Activated naive CD8-positive, alpha-beta T cell treated with anti-CD3 and anti-CD28 coated beads for 36 hours (primary cell): ENCODE measurements at places on chromosomes 1 and 21.

GRCh38 chr21:14361958-14362357 is 21.0 kb downstream of the HSPA13 start:
- no peak for DNase-seq

DNA sequence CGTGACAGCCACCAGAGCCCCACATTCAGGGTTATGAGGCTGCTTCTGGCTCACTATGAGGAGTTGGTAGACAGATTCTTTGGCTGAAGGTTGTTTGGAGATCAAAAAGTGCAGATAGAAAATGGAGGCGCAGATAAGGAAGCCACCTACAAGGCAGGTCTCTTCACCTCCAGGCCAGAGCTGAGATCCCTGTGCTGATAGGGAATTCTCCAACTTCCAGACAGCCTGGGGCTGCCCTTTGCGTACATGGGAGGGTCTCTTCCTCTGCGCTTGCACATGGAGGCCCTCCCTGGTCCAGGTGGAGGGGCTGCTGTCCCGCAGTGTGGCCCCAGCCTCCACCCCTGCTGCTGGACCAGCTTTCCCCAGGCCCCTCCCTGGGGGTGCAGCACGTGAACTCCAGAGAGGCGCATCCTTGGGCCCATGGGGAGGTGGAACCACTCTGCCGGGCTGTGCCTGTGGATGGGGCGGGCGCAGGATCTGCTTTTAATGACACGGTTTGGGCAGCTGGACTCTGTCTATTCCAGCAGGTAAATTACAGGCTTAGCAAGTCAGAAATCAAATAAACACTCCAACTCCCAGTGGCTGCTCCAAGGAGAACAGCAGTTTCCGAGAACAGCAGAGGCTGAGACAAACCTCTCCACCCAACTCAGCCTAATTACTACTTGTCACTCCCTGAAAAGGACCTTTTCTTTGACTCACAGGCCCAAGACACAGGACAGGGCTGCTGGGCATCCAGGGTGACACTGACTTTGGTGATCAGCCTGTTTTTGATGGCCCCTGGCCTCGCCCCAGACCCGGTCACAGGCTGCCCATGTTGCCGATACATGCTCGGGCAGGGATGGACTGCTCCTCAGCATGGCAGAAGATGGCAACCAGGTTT is 12.4 kb downstream of the OXCT2 start:
- no peak for DNase-seq

DNA sequence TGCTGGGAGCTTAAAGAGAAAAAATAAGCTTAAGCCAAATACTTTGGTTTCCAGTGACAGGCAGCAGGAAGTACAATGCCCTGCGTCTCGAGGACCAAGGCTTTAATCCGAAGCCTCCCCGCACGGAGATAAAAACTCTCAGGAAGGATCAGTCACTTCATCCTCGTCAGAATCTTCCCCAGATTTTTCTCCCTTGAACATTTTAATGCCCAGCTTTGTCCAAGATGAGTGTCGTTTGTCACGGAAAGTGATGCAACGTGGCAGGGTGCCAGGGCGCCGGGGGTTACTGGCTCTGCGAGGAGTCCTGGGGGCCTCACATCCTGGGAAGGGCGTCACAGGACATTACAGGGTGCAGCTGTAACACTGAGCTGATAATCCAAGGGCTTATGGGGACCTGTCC is 25.2 kb upstream of the PCBP3 start:
- DNase-seq = no peak

DNA sequence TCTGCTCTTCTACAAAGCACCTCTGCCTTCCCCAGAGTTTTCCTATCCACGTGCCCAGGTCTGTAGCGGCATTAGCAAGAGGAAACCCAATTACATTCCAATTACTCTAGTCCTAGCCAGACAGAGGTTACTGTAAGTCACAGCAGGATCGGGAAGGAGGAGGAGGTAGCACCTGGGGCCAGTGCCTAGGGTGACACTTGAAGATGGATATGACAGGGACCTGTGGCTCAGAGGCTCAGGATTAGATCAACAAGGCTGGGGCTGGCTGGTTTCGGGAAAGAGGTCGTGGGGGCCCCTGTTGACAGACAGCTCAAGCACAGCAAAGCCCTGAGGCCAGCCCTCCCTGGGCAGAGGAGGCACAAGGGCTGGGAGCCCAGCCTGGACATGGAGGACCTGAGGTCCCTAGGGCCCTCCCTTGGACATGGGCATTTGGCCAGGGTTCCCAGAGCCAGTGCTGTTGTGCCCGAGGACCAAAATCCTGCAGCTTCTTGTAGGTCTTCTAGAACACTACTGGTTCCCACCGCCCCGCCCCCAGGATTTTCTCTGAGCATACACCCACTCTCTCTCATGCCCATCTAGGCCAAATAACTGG is 3.0 kb upstream of the HCRTR1 start:
- no peak for DNase-seq

GRCh38 chr1:162070825-162071224 is 1.3 kb downstream of the NOS1AP start:
- no peak for DNase-seq

- no peak for DNase-seq
These were observed 93.1 kb upstream of the ETS2 start for GRCh38 chr21:38712664-38713063.

- no peak for DNase-seq
These were observed 12.7 kb downstream of the NFASC start for GRCh38 chr1:204883405-204883804.

- DNase-seq = no peak
These were observed 377.5 kb downstream of the LMO4 start for GRCh38 chr1:87706203-87706602.

DNA sequence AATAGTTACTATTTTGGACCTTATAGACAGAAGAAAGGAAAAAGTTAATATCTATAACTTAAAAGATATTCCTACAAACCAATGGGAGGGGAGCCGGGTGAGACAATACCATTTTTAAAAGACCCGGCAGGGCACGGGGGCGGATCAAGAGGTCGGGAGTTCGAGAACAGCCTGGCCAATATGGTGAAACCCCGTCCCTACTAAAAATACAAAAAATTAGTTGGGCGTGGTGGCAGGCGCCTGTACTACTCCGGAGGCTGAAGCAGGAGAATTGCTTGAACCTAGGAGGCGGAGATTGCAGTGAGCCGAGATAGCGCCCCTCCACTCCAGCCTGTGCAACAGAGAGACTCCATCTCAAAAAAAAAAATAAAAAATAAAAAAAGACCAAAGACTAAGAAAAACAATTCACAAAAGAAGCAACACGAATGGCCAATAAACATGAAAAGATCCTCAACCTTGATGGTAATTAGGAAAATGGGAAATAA is 1.2 kb upstream of the PSMB2 start:
- peak; percentile 11 for DNase-seq

- no peak for DNase-seq
These were observed 10.6 kb downstream of the THBS3 start for GRCh38 chr1:155196893-155197638.

DNA sequence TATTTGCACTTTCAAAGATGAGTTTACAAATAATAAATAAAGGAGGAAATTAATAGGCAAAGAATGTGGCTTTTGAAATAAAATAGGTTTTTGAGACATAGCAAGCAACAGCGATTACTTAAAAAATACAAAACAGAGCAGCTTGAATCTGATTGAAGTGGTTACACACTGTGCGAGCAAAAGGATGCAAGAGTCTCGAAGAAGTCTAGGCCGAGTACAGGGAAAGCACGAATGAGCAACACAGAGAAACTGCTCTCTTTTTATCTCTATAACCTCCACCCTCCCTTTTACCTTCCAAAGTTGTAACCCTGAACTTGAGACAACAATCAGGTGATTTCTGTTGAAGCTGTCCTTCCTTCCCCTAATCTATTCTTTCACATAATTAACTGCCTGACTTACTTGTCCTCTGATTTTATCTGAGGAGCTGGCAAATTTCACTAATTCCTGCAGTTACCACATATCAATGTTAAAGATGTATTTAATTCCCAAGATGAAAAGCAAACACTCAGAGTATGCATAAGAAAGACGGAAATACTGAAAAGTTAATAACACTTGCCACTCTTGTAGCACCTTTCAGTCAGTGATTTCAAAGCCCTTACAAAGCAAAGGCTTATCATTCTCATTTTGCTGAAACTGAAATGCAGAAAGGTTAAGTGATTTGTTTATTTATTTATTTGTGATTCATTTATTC is 1030.1 kb downstream of the ADGRL2 start:
- no peak for DNase-seq

- no peak for DNase-seq
These were observed 30.5 kb downstream of the FMO4 start for GRCh38 chr1:171344473-171344820.

DNA sequence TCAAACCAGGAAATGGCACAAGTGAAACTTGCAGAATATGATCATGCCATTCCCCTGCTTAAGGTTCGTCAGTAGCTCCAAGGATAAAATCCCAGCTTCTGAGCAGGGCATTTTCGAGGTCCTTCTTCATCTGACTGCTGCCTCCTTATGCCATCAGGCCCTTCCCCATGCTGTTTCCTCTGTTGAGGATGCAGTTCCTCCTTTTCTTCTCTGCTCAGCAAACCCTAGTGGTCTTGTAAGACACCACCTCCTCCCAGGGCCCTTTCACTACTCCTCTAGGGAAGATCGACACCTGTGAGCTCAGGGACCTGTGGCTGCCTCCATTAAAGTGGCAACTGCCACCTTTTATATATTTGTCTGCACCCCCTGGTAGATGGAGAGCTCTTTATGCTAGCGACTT is 62.1 kb upstream of the JUN start:
- DNase-seq = no peak

- no peak for DNase-seq
These were observed 46.6 kb downstream of the TOR3A start for GRCh38 chr1:179128520-179128919.

DNA sequence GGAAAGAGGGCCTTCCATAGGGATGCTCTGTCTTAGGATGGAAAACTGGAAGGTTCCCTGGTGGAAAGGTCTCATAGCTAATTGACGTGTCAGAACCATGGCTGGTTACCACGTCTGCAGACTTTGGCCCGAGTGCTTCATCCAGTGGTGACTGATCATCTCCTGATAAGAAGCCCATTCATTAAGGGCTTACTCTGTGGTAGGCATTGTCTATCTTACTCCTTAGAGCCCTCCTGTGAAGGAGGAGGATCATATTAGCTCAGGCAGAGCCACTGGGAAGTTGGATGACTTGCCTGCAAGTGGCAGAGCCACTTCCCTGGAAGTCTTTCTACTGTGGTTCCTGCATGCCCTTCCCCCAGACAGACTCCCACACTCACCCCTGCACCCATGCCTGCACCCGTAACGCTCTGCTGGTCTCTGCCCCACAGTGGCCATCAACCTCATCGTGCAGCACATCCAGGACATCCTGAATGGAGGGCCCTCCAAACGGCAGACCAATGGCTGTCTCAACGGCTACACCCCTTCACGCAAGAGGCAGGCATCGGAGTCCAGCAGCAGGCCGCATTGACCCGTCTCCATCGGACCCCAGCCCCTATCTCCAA is 79.9 kb downstream of the UCK2 start:
- no peak for DNase-seq

GRCh38 chr1:221456918-221457317 is 285.0 kb downstream of the DUSP10 start:
- DNase-seq = no peak

DNA sequence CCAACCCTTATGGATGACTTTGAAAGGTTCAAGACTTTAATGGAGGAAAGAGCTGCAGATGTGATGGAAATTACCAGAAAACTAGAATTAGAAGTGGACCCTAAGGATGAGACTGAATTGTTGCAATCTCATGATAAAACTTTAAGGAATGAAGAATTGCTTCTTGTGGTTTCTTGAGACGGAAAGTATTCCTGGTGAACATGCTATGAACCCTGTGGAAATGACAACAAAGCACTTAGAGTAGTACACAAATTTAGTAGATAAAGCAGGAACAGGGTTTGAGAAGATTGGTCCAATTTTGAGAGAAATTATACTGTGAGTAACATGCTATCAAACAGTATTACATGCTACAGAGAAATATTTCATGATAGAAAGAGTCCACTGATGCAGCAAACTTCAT is 215.4 kb downstream of the OMA1 start:
- DNase-seq = no peak

DNA sequence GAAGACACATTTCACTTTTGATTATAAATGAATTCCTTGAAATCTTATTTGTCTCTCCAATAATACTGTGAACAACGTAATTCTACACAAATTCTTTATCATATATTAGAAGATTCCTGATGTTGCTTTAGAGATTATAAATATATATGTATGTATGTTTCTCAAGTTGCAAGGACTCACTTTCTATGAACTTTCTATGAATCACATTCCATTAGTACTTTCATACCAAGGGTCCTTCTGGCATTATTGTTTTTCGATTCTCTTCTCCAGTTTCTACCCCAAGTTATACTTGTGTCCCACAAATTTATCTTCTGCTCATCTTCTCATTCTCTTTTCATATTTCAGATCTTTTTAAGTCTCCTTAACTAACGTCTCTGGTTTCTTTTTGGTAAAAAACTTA is 55.9 kb downstream of the ZNHIT6 start:
- DNase-seq = no peak

DNA sequence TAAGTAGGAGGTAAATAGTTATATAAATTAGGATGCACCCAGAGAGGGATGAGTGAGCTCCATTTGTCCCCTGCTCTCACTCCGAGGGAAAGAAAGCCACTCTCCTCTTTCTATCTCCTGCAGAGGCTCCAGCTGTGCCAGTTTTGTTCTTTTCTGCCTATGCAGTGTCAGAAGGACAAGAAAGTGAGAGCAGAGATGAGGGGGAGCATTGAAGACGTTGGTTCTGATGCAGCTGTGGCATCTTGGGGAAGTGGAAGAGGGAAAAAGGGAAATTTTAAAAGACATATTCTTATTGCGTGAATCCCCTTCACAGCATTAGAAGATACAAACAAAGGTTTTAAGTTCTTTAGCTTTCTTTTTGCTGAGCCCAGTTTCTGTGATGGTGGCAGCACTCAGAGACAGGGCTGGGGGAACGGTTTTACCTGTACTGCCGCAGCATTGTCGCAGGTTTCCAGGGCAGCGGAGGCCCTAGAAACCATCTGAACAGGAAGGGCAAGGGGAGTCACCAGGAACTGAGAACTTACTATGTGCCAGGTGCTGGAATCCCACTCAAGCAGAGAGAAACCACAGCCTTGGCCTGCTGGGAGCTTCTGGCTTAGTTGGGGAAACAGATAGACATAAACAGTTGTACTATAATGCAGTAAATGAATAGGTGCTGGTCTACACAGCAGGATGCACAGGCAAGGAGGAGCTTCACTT is 44.9 kb upstream of the USP24 start:
- DNase-seq = no peak

GRCh38 chr1:228502522-228502921 is 15.3 kb downstream of the RNF187 start:
- DNase-seq = no peak
